ENCODE measurements at places on chromosomes 7 and 10. TPM values are rescaled to one million over a fixed set of nuclear protein-coding genes. Genes with fewer than 3 reads are reported as not detected.

Gene NUP205
- 103 TPM for total RNA-seq

Gene NCF1
- total RNA-seq, result not detected

Gene GATA3
- 0.12 TPM for total RNA-seq

Gene CC2D2B
- not detected for total RNA-seq

Gene AZGP1
- total RNA-seq, result not detected

Gene CTBP2
- 75.1 TPM for total RNA-seq

Gene CABCOCO1
- not detected for total RNA-seq

Gene SYCE1
- total RNA-seq, result not detected

Gene ZNF804B
- total RNA-seq, result not detected

Gene GARIN1A
- 0.03 TPM for total RNA-seq

Gene PKD2L1
- total RNA-seq, result not detected

Gene RINT1
- total RNA-seq, result 12.8 TPM

Gene KEL
- 0.59 TPM for total RNA-seq

Data from NCI-H460 (cell line).